ENCODE measurements at places on chromosomes 11 and 22.

- no peak for DNase-seq
These were observed 11.4 kb upstream of the JAML start for GRCh38 chr11:118236170-118236569.

- DNase-seq, result no peak
These were observed 240.2 kb downstream of the CADM1 start for GRCh38 chr11:115263799-115264656.

DNA sequence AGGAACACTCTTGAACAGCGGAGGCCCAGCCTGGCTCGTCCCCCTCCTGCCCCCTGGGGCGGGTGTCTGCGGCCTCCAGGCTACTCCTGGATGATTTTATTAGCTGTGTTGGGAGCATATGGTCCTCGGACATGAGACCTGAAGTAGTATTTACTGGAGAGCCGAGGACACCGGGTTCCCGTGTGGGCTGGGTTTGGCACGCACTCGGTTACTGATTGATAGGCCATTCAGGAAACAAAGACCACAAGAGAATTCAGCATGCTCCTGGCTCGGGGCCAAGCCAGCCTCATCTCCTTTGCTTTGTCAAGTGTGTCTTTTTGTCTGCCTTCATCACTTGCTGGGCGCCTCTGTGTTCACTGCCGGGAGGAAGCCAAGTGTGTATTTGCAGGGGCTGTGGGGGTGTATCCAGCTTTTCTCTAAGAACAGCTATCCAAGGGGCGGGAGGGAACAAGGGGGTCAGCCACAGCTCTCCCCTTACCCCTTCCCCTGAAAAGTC, 9.7 kb downstream of the FXYD2 start:
- DNase-seq, result peak; percentile 58

- DNase-seq, result no peak
These were observed 4.9 kb downstream of the IGF2 start for GRCh38 chr11:2134022-2135010.

GRCh38 chr11:113568566-113568965, 93.4 kb upstream of the DRD2 start:
- no peak for DNase-seq

- DNase-seq, result no peak
These were observed 2.8 kb downstream of the MFRP start for GRCh38 chr11:119343726-119344125.

GRCh38 chr22:50123119-50123518, 33.3 kb downstream of the MOV10L1 start:
- DNase-seq, result no peak

DNA sequence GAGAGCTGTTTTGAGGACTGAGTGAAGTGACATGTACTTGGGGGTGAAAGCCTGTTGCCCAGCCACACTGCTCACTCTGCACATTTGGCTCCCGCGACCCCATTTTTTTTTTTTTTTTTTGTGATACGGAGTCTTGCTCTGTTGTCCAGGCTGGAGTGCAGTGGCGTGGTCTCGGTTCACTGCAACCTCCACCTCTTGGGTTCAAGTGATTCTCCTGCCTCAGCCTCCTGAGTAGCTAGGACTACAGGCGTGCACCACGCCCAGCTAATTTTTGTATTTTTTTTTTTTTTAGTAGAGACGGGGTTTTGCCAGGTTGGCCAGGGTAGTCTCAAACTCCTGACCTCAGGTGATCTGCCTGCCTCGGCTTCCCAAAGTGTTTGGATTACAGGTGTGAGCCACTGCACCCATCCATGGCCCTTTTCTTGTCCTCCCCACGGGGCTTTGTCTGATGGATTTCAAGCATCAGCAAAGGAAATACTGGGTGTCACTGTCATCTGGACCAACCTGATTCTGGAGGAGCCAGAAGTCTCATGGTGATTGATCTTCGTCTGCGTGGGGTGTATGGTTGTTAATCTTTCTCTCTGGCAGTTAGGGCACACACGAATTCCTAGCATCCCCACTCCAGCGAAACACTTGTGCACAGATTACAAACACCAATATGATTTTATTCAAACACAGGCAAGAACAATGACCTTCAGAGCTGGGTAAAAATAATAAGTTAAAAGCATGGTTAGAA, 3.4 kb upstream of the UCP3 start:
- no peak for DNase-seq

- no peak for DNase-seq
These were observed 426.8 kb upstream of the CADM1 start for GRCh38 chr11:115930886-115931547.

- no peak for DNase-seq
These were observed at the start of gene NR1H3 for GRCh38 chr11:47257517-47258316. NR1H3 (plus strand) TSS chr11:47257996; CDS start chr11:47259217, 1,221 bp downstream.

DNA sequence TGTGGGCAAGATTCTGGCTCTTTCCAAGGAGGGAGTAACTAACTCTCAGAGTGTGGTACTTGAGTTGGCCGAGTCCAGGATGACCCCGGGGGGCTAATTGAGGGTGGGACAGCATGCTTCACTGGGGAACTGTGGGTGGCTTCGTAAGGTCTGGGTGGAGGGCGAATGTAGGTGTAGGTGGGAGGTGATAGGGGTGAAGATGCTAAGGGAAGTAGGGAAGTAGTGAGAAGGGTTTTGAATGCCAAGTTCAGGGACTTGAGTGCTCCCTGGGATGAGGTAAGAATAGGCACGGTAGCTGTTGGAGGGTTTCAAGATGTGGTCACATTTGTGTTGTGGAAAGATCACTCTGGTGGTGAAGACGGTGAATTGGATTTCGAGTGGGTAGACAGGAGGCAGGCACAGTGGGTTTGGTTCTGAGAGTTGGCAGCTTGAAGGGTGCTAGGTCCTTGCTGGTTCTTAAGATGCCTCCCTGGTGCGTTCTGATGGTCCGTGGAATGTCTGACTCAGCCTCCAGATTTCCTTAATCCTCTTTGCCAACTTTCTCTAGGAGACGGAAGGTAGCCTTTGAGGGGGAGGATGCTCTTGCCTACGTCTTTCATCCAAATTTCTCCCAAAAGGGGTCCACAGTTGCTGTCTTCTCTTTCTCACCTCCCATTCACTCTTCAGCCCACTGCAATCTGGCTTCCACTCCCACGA, 2.5 kb upstream of the DNAL4 start:
- DNase-seq, result no peak

DNA sequence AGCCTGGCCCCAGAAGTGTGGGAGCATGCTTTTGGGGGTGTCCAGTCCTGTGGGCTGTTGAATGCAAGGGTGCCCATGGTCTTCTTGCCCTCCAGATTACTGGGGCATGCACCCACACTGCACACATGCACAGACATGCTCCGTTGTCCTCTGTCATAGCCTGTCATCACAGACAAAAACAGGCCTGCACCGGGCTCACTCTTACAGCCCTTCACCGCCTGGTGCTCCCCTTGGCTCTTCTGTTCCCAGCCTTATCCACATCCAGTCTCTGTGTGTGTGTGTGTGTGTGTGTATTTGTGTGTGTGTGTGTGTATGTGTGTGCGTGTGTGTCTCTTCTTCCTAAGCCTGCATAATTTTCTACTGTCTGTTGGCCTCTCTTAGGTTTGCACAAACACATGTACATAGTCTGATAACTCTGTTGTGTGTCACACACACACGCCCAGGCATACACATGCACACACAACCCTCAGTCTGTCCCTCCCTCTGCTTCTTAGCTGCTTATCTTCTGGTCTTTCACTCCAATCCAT, 23.4 kb upstream of the NECTIN1 start:
- DNase-seq, result no peak

DNA sequence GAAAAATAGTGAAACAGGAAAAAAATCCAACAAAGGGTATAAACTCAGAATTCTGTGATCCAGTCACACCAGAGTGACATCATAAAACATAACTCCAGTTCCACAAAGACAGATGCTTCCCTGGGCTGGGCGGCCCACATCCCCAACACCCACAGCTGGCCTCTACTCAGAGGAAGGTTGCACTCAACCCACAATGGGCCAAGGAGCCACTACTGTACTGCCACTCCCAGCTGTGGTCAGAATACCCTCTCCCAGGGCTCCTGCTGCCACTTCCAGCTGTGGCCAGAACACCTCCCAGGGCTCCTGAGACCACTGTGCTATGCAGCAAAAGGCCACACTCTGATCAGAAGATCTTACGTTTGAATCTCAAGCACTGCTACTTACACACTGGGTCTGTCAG, 18.3 kb downstream of the SMCO4 start:
- DNase-seq, result no peak

DNA sequence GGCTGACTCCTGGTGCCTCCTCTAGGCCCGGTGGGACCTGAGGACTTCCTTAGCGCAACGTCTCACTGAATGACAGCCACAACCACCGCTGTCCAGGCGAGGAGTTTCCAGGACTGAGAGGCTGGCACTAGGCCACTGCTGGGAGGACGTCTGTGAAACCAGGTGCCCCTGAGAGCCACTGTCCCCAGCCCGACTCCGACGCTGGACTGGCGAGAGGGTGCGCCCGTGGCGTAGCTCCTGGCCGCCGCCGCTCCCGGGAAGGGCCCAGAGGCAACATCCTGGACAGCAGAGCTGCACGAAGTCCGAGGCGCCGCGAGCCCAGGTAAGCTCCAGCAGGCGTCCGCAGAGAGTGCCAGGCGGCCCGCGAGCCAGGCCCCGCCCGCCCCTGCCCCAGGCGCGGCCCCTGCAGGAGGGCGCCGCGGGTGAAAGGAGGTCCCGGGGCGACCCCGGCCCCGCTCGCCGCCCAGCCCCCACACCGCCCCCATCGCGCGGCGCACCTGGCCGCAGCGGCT, 525 bp downstream of the DGCR2 start:
- peak; percentile 15 for DNase-seq

- DNase-seq, result no peak
These were observed 47.8 kb downstream of the PARVB start for GRCh38 chr22:44071781-44072326.

GRCh38 chr11:64856382-64857227, 12.2 kb upstream of the CDC42BPG start:
- no peak for DNase-seq

- no peak for DNase-seq
These were observed 108.8 kb downstream of the NAV2 start for GRCh38 chr11:19821412-19821875.

DNA sequence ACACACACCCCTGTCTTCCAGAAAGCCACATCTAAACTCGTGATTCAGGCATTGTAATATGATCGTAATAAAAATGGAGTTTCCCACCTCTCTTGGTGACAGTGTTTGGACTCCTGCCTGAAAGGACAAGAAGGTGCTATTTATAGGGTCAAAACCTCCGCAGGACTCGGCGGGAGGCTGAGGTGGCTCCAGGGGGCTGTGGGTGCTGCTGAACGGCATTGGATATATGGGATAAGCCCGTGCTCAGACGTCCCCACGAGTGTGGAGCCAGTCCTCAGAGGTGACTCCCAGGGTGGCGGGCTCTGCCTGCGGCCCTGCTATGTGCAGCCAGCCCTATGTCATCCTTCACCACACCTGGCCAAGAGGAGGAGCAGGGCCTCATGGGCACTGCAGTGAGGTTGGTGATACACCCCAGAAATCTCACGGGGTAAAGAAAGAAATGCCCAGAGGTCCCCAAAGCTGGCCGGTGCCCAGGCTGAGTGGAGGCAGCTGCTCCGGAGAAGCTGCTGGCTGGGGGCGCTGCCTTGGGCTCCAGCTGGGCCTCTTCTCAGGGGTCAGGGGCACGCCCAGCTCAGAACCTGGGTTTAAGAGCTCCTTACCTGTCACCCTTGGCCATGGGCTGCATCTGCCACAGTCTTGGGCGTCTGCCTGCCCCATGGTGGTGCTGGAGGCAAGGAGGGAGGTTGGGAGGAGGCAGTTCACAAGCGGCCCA, 5.1 kb upstream of the OSBPL5 start:
- DNase-seq, result no peak

DNA sequence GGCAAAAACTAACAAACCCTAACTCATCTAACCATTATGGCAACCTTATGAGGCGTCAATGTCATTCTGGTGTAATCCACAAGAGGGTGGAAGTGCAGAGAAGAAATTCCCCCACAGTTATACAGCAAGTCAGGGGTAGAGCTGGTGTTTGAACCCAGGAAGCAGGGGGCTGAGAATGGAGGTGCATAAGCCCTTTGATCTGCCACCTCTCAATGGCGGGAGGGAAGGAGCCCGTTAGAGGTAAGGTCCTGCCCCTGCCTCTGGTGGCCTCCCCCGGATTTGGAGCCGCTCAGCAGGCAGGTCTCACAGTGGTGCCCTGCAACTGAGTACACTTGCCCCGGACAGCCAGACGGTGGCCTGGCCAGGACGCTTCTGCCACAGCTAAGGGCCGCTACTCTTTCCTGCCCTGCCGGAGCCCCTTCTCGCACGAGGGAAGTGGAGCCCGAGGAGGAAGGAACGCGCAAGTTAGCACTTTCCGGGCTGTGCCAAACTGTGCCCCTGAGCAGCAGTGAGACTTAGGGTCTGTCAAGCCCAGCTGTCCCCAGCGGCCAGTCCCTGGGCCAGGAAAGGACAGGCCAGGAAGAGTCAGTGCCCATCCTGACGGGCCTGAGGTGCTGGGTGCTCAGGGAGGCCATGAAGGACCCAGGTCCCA, 1.1 kb downstream of the FXYD2 start:
- DNase-seq, result no peak

All from activated T-helper 1 cell treated with anti-CD3 and anti-CD28 coated beads, Interleukin-2, amount 50 U/mL, for 16 hours (primary cell).